Right lung (tissue), 10 donors: ENCODE measurements at places on chromosomes 5 and 9. TPM values are rescaled to one million over a fixed set of nuclear protein-coding genes. Genes with fewer than 3 reads are reported as not detected.

DNA sequence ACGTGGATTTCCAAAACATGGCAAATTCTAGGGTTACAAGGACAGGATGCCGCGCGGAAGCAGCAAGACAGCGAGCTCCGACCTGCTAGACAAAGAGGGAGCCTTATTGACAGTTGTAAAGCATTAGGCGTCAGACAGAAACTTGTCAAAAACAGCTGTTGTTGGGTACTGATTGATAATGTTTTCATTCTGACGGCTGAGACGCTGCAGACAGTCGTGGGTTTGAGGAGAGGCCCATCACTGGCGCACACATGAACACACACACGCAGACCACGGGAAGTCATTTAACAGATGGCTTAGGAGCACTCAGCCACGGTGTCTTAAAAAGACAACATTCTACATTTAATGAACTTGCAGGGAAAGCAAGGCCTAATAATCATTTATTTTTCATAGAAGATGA, 324.0 kb downstream of the NDUFS4 start:
- no peak for DNase-seq

DNA sequence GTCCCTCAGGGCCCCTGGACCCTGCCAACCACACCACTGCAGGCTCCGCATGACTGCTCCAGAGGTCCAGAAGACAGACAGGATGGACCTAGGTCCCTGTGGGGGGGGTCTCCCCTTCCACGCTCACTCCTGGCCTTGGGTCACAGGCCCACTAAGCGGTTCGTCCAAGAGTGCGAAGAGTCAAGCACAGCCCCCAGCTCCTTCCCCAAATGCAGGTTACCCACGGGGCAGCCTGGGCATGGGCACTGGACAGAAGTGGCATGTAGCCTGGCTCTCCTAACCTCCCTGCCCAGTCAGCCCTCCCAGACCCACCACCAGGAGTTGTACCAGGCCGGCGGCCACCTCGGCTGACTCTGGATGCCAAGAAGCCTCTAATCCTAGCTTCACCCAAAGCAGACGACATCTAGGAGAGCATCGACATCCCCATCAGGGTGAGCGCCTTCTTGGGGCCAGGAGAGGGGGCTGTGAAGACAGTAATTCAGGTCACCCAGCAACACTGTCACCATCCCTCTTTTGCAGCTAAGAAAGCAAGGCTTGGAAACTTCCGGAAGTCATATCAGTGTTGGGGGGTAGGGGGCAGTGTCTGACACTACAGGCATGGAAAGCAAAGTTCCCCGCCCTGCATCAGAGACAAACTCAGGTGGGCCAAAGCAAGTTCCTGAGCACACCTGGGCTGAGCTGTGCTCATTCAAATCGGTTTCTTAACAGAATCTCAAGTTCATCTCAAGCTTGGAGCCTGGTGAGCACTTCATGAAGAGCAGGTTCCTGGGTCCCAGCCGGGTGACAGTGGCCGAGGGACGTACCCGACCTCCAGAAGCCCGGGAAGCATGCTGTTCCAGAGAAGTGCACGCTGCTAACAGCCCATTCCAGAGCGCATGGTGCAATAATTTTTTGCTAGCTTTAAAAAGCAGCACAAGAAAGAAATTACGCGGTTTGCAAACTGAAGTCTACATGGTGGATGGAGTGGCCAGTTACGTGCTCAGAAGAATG, 68.7 kb downstream of the SEMA4D start:
- DNase-seq = no peak

- DNase-seq = no peak
Measured at GRCh38 chr9:96486386-96487028, 36.5 kb downstream of the HABP4 start.

- DNase-seq = no peak
Measured at GRCh38 chr9:38680837-38681445, 39.0 kb downstream of the FAM240B start.

DNA sequence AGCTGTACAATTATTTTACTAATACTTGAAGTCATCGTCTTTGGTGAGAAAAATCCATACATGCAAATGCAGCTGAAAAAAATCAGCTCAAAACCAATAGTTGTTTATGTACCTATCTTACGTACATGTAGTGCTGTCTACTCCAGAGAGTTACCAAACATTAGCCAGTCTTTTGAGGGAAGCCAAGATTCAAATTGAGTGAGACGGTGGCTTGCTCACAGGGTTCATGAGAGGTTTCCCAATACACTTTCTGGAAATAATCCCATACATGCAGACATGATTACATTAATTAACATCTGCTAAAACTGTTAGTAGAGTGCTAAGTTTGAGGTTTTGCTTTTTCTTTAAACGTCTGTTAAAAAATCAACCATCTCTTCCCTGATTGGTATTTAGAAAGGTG, 2.3 kb downstream of the C9orf72 start:
- DNase-seq = no peak

- no peak for DNase-seq
Measured at GRCh38 chr5:158814521-158814920, 285.2 kb downstream of the EBF1 start.

DNA sequence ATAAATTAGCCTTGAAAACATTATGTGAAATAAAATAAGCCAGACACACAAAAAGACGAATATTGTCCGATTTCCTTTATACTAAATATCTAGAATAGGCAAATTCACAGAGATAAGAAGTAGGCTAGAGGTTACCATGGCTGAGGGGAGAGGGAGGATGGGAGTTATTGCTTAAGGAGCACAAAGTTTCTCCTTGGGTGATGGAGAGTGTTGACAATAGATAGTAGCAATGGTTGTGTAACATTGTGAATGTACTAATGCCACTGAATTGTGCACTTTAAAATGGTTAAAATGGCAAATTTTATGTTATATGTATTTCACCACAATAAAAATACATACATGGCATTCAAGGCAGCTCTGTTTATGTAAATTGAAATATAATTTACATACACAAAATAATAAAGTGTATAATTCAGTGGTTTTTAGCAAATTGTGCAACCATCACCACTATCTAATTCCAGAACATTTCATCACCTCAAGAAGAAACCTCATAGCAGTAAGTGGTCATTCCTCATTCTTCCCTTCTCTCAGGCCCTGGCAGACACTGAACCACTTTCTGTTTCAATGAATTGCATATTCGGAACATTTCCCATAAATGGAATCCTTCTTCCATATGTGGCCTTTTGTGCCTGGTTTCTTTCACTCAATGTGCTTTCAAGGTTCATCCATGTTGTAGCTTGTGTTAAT, 59.2 kb downstream of the NDST1 start:
- no peak for DNase-seq

DNA sequence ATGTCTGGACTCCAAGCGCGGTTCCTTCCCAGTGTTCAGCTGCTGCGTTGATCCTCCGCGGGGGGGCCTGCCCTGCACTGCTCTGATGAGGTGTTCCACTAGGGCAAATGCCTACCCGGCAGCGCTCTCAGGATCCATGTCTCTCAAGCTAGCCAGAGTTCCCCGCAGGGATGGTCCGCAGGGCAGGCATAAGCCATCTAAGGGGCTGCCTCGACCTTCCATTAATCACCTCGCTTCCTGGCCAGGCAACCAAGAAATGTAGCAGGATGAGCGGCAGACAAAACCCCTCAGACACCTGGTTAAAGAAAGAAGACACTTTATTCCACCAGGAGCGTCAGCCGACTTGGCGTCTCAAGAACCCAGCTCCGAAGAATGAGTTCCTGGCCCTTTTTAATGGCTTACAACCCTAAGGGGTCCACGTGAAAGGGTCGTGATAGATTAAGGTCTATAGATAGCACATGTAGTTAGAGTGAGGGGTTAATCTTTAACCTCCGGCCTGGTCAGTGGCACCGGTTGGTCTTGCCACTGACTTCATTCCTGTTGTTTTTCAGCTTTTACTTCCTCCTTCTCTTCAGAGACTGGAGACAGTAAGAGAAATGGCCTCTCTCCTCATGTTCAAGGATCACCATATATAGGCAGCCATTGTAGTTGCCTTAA, 47.2 kb upstream of the COX7C start:
- DNase-seq = no peak

GRCh38 chr9:33297432-33297831, 7.1 kb downstream of the NFX1 start:
- no peak for DNase-seq

DNA sequence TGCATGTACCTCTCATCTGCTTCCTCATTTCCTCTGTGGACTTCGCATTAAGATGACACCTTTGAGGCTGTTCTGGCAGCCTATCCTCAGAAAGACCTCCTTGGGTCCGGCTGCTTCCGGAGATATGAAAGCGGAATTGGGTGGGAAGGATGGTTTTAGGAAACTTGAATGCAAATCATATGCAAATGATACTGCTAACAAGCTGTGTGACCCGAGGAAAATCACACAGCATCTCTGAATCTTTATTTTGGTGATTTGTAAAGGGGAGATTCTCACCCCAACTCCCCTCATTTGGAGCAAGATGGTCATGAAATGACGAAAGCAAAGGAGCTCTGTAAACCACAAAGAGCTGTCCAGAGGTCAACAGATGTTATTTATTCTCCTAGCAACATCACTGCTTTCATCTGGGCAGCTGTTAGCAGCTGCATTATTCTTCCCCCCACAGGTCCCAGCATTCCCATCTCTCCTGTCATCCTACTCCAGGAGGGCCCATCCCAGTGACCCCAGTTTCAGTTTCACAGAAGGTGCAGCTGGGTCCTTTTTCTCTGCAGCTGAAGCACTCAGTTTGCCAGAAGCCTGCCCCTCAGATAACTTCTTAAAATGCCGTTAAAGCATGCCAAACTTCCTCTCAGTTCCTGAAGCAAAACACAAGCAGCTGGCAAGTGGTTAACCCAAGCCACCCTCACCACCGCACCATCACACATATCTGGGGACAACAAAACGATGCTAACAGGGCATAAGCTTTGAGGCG, 269.5 kb downstream of the SEC61B start:
- DNase-seq = peak; percentile 18

DNA sequence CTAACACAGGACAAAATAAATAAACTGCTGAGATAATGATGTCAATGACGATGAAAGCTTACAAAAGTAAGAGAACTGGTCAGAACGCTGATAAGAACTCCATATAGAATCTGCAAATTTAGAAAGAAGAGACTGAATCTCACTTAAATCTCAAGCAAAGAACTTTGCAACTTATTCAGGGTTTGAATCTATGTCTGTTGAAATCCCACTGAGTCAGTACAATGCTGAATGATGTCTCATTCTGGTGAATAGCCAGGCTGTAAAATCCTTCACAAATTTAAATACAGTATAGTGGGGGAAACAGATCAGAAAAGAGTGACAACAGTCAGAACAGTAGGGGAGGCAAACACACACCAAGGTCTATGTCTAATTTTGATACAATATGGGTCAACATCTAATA, 38.9 kb upstream of the NR3C1 start:
- no peak for DNase-seq

DNA sequence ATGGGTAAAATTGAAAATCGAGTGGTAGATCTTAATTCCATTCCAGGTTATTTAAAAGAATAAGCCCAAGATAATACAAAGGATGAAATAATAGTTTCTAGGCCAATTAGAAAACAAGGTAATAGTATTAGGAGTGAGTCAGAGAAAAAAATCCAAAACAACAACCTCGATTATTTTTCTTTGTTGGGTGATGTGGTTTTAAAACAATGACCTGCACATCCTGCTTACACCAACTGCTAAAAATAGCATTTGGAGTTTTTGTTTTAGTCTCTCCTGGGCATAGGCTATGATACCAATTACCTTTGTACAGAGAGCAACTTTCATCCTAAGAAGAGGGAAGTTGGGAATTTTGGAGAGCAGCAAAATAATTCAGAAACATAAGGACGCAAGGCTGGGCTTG, 101.7 kb upstream of the MYO10 start:
- DNase-seq = no peak

- DNase-seq = no peak
Measured at GRCh38 chr5:66814146-66814991, 218.2 kb downstream of the MAST4 start.

DNA sequence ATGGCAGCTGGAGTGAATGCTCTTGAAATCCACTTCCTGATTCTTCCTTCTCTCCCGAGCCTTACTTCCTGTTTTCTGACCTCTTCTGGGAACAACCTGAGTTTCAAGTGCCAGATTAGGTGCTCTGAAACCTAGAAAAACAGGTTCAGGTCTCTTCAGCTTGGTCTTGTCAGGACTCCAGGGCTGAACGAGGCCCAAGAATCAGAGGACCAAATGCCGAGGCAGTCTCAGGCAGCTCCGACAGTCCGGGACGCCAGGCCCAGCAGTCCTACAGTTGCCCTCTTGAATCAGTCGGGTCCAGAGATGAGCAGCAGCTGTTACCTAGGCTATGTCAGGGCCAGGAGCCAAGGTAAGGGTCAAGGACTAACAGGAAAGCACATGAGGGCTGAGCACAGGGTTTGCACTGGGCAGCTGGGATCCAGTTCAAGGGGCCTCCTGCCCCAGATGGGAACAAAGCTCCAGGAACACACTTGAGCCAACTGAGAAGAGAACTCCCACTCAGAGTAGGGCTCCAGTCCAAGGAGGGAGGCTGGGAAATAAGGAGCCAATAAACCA, 38.3 kb upstream of the ADRA1B start:
- peak; percentile 60 for DNase-seq

GRCh38 chr9:133122935-133123611, 2.0 kb upstream of the RALGDS start:
- DNase-seq = no peak

GRCh38 chr5:122909470-122910100, 64.2 kb downstream of the SNX24 start:
- no peak for DNase-seq

DNA sequence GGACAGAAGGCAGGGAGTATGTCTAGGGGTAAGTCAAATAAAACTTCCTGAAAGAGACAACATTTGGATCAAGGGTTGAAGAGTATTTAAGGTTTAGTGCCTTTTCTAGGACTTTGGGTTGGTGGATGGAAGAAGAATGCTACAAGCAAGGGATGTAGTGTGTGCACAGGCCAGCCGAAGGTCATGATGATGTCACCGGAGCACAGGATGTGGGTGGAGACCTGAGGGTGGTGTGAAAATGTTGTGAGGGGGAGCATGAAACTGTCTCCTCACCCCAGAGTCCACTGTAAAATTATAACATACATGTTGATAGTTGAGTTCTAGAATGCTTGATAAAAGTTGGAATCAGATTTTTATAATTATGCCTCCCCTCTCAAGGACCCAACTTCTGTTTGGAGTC, 553.3 kb upstream of the SGCD start:
- no peak for DNase-seq

GRCh38 chr9:78919701-78920100, 622.8 kb downstream of the PSAT1 start:
- no peak for DNase-seq

GRCh38 chr5:107470295-107470582, 200.5 kb downstream of the EFNA5 start:
- DNase-seq = no peak

GRCh38 chr9:36974731-36975130, 59.3 kb downstream of the PAX5 start:
- no peak for DNase-seq

Gene CSF1R
- polyA plus RNA-seq = 24.7 TPM

Gene TAF11L13
- polyA plus RNA-seq = not detected

Gene MEF2C
- polyA plus RNA-seq = 86.7 TPM

Gene PCDHAC2
- 4.3 TPM for polyA plus RNA-seq
